ENCODE measurements at places on chromosomes 5 and 9.

- DNase-seq = no peak
These were observed 227.8 kb downstream of the ARRDC3 start for GRCh38 chr5:91155274-91155673.

- no peak for DNase-seq
These were observed 31.4 kb upstream of the SPARC start for GRCh38 chr5:151718153-151718552.

- DNase-seq = no peak
These were observed 115.2 kb upstream of the IFNE start for GRCh38 chr9:21597284-21597683.

GRCh38 chr5:72474516-72474915, 32.7 kb downstream of the ZNF366 start:
- no peak for DNase-seq

GRCh38 chr5:56598941-56599340, 216.4 kb upstream of the MAP3K1 start:
- DNase-seq = no peak

DNA sequence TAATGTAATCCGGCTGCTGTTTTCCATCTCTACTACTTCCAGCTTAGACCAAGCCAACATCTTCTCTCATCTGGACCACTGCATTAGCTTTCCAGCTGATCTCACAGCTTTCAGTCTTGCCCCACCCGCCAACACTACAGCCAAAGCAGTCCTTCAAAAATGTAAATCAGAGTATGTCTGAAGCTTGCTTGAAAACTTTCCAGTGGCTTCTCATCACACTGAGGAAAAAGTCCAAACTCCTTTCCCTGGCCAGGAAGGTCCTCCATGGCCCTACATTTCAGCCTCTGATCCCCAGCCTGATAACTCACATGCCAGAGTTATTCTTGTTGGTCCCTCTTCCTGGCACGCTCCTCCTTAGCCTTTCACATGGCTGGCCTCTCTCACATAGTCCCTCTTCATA, 38.5 kb downstream of the TTC1 start:
- no peak for DNase-seq

DNA sequence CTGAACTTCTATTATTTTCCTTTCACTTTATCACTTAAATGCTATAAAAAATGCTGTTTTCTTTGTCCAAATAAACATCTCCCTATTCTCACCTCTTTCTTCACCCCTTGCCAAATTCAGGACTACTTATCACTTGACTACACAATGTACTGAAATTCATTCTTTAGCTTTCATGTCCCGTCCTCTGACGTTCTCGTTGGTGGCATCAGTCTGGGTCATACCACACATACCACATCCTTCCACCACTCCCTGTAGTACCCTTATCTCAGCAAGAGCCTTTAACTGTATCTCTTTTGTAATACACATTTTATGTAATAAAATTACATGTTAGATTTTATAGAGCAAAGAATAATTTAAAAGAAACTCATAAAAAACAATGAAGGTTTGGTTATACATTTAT, 231.1 kb upstream of the PAPPA start:
- no peak for DNase-seq

DNA sequence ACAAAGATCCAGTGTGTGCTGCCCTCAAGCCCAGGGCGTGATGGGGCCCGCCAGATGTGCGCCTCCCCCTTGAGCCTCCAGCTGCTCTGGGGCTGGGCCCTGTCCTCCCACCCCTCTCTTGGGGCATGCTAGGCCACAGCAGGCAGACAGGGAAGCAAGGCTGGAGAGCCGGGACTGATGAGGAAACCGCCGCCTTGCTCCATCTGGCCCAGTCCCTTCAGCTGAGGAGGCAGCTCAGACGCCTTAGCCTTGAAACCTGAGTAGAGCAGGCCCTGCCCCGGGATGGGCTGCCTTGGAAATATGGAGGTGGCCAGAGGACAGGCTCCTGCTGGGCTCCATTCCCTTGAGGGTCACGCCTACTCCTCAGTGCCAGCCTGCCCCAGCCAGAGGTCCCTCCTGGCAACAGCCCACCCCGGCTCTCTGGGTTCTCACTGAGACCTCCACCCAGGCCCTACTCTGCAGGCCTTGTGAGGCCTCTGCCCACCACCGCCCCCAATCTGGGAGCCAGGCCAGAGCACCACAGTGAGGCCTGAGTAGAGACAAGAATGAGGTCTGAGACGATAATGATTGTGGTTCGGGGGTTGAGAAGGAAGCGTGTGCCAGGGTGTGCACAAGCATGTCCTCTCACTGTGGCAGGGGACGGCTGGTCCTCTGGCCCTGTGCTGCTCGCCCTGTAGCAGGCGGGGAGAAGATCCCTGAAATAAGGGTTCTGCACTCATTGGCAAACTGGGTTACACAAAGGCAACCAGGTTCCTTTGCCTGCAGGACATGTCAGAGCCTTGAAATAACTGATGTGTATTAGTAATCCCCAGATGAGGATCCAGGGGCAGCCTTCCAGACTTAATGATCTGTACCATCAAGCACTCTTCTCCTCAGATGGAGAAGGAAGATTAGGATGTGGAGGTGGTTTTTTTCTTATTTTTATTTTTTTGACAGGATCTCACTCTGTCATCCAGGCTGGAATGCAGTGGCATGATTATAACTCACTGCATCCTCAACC, 30.9 kb downstream of the CXXC5 start:
- DNase-seq = no peak

DNA sequence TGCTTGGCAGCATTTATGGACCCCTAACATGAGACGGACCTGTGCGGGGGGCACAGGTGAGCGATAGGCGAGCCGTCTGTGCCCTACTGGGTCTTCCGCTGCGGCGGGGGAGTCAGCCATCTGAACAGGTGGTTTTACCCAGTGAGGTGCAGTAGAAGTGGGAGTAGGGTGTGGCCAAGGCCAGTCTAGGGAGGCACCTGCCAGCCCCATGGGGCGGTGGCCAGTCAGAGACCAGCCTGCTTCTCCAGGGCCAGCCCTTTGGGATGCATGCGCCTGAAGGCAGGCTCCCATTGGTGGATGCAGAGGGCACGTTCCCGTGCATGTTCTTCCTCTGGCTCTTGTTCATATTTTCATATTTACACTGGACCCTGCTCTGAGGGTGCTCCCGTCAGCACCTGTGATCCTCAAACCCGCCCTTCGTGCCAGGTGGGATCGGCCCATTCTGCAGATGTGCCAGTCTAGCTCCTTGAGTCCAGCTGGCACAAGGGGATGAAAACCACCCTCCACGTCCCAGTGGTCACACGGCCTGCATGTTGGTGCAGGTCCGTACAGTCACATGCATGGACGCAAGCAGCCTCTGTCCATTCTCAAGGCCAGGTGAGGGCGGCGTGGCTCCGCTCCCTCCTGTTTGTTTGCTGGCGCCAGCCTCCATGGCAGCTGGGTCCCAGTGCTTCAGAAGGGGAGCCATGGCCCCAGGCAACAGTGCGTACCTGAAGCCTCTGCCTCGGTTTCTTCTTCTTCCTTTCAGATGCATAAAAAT, 9.0 kb downstream of the COL5A1 start:
- DNase-seq = no peak
